ENCODE measurements at places on chromosomes 11 and 22.

DNA sequence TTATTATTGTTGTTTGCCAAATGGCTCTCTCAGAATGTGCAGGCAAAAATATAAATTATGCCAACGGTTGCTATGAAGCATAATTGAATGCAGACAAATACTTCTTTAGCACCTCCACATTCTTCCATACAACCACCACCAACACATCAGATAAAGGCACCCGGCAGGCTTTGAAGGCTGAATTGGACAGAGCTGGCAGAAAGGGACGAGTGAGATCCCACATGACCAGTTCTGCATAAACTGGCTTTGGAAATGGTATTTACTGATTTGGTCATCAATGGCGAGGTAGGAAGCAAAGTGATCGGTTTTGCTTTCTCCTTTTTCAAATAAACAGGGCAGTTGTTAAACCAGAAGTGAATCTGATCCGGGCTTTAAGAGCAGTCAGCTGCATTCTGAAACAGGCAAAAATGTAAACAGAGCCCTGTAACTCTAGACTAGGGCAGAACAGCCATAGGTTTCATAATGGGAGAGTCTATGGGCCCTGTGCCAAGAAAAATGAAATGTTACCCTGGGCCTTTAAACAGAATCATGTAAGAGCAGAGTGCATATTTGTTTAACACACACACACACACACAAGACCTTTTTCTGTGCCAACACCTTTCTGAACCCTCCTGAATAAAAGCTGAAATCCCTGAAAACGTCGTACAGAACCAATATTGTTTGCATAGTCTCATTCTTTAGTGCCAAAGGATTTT lies 97.7 kb downstream of the MPPED2 start:
- DNase-seq: no peak

GRCh38 chr11:120303004-120303637 lies 22.0 kb upstream of the TLCD5 start:
- DNase-seq: peak; percentile 26

DNA sequence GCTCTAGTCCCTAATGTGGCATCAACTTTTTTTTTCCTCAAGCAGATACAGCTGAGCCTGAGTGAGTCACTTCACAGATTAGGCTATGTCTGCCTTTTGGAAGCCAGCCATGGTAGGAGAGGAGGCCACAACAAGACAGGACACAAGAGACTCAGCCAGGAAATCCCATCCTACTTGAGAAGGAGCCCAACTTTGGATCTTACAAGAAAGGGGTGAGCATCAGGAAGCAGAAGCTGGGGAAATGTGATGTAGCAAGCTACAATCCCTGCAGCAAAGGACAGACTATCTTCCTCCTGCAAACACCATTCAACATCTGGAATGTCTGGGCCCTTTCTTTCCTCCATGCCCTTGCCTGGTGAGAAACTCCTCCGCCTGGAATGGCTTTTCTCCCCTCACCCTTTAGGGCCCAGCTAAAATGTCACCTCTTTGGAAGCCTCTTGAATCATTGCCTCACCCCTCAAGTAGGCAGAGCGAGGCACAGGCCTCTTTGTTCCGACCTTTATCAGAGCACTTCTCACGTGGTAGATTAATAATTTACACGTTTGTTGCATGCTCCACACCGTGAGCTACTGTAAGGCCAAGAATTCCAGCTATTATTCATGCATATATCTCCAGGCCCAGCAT lies 156.4 kb upstream of the PITPNB start:
- no peak for DNase-seq

- DNase-seq: no peak
These were observed 404.5 kb downstream of the LARGE1 start for GRCh38 chr22:33515795-33516194.

- DNase-seq: no peak
These were observed 372.7 kb upstream of the TENM4 start for GRCh38 chr11:79813551-79813950.

GRCh38 chr11:121059605-121060004 lies 35.7 kb downstream of the TBCEL start:
- DNase-seq: peak; percentile 58

DNA sequence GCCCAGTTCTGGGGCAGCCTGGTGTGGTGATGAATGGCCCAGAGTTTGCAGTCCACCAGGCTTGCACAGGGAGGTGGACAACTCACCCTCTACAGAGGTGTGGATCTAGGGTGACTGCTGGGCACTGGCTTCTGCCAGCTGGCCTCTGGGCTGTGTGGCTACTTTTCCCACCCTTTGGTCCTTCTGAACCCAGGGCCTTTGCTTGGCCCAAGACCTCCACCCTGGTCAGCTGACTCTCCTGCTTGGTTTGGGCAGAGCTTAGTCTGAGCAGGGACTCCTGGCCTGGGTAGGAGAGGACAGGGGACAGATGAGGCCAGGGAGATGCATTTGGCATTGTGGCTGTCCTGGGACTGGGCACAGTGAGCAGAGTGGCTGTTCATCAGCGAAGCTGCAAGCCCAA lies 83.0 kb upstream of the SHANK2 start:
- DNase-seq: no peak

- DNase-seq: no peak
These were observed 54.2 kb upstream of the CLDN5 start for GRCh38 chr22:19578180-19579004.

All from GM06990 (cell line).